ENCODE measurements at places on chromosomes 12 and 14.

DNA sequence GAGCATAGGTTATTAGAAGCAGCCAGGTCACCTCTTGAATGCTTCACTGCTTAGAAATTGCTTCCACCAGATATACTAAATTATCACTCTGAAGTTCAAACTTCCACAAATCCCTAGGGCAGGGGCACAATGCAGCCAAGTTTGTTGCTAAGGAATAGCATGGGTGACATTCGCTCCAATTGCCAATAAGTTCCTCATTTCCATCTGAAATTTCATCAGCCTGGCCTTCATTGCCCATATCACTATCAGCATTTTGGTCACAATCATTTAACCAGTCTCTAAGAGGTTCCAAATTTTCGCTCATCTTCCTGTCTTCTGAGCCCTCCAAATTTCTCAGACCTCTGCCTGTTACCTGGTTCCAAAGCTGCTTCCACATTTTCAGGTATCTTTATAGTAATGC lies 356.1 kb downstream of the DAD1 start:
- no peak for DNase-seq

- DNase-seq: no peak
Measured at GRCh38 chr12:1666215-1666614, 24.7 kb upstream of the ADIPOR2 start.

DNA sequence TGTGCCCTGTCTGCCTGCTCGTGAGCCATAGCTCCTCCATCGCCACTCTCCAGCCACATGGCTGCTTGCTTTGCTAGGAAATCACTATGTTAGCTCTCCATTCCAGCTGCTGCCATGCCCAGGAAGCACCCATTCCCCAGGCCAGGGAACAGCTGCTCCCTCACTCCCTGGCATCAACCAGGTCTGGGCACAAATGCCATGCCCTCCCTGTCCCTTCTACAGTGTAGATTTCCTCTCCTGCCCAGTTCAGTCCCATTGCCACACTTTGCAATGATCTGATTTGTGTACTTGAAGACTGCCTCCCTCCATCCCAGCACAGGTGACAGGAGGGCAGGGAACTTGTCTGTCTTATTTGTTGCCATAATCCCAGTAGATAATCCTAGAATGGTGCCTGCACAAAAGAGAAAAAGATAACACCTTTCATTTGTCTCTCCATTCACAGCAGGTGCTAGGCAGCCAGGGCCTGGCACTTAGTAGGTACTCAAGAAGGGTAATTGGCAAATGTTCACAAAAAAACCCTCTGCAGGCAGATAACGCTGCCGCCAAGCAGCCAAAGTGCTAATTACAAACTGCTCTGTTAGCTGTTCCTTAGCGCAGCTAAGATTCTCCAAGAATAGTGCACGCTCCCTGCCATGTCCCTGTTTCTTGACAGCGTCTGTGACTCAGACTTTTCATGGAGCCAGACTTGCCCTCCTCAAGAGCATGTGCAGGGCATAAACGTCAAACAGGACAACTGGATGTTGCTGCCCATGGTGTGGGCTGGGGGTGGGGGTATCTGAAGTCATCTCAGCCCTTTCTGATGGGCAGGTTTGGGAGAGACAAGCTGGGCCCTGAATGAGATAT lies 69.1 kb downstream of the ARL6IP4 start:
- DNase-seq: no peak

GRCh38 chr14:90717916-90718315 lies 98.3 kb downstream of the TTC7B start:
- no peak for DNase-seq

- no peak for DNase-seq
Measured at GRCh38 chr12:32198555-32198954, 91.9 kb downstream of the BICD1 start.

GRCh38 chr12:130862161-130862560 lies 9.7 kb upstream of the RAN start:
- no peak for DNase-seq

- no peak for DNase-seq
Measured at GRCh38 chr12:27534060-27534764, 10.2 kb downstream of the PPFIBP1 start.
